Uterine smooth muscle cell (primary cell): ENCODE measurements at places on chromosomes 4 and X. TPM values are rescaled to one million over a fixed set of nuclear protein-coding genes. Genes with fewer than 3 reads are reported as not detected.

IL1RAPL1 gene
- 5.2 and 11.5 TPM in 2 replicates for total RNA-seq

SYTL4 gene
- 6.5 and 10.0 TPM in 2 replicates for total RNA-seq

PHOX2B gene
- total RNA-seq: not detected in 2 replicates

SORCS2 gene
- 0.44 and 1.5 TPM in 2 replicates for total RNA-seq

TREX2 gene
- 1.9 and 2.4 TPM in 2 replicates for total RNA-seq

PAGE1 gene
- total RNA-seq: not detected in 2 replicates

GCNA gene
- 1.9 and 2.9 TPM in 2 replicates for total RNA-seq

WDR17 gene
- 4.3 and 5.6 TPM in 2 replicates for total RNA-seq

TRAM1L1 gene
- 3.2 and 4.6 TPM in 2 replicates for total RNA-seq

PLP1 gene
- total RNA-seq: under 0.01 and 0.22 TPM in 2 replicates
